ENCODE measurements at places on chromosomes 12 and 14.

GRCh38 chr12:80313209-80313608 lies 130.8 kb upstream of the PTPRQ start:
- no peak for DNase-seq

DNA sequence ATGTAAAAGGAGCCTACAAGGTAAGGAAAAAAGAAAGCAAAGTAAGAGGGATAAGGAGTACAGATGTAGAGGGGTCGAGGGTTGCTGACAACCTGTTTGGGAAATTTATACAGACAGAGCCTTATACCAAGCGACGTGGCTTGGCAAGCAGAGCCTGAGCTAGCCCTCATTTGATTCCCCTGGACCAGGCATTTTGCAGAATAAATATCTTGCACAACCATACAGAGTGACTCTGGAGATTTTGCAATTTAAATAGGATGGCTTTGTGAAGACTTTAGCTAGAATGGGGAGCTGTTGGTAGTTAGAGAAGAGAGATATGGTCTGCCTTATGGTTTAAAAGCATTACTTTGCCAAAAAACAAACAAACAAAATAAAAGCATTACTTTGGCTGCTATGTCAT lies 11.1 kb upstream of the ANO6 start:
- DNase-seq = no peak

GRCh38 chr12:110932046-110932445 lies 11.7 kb upstream of the MYL2 start:
- no peak for DNase-seq

DNA sequence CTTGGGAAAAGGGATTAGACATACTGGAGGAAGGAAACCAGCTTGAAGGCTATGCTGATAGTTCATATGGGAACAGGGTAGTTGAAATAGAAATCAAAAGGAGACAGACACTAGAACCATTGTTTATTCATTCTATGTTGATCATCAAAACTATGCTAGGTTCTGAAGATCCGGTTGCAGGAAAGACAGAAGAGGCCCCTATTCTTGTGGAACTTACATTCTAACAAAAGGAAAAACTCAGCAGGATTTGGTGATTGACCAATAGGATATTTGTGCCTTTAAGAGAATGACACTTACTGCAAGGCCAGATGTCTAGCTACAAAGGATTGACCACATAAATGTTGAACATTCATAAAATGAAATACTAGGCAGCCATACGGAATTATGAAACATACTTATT lies 179.2 kb downstream of the AKAP6 start:
- no peak for DNase-seq

DNA sequence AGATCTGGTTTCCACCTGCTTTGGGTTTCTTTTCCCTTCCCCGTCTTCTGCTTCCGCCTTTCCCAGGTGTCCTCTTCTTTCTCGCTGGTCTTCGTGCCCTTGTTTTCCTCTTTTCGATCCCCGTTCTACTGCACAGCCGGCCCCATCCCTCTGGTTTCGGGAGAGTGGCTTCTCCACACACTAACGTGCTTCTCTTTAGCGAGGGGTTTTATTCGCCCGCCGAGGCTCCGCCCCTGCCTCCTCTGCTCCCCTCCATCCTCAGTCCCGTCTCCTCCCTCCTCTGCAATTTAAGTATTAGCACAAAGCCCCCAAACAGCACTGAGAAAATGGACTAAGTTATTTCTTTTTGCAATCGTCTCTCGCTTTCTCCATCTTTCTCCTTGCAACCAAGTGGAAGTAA lies at the start of gene SLC7A8:
SLC7A8 (minus strand) TSS at position 182 of the 400 bp plus-strand sequence. CDS start 746 bp downstream, outside the sequence.
- no peak for DNase-seq

DNA sequence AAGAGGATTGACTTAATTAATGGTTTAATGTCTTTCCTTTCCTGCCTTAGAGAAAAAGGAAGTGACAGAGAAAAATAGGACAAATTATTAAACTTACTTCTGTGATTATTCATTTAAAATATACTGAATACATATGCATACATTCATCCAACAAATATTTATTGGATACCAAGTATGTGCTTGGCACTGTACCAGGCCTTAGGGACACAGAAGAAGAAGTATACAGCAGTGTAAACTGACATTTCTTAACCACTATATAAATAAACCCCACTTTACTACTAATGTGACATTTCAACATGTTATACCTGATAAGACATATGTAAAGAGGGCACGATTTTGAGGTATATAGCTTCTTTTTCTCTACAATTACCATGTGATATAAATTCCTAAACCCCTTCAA lies 53.6 kb downstream of the ERO1A start:
- DNase-seq = no peak

DNA sequence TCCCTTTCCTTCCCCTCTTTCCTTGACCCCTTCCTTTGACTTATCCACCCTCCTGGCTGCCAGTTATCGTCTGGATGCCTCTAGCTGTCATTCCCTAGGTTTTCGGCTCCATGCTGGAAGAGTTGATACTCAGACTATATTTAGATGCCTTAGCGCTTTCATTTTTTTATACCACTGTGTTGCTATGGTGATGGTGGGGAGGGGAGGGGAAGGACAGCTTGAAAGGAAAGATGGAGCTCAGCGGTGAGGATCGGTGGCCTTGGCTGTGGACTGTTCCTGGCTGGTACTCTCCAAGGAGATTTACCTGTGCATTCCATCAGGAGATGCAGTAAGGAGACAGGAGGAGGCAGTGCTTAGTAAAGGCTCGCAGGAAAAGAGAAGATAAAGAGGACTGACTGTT lies 108.7 kb downstream of the SLC8A3 start:
- no peak for DNase-seq

DNA sequence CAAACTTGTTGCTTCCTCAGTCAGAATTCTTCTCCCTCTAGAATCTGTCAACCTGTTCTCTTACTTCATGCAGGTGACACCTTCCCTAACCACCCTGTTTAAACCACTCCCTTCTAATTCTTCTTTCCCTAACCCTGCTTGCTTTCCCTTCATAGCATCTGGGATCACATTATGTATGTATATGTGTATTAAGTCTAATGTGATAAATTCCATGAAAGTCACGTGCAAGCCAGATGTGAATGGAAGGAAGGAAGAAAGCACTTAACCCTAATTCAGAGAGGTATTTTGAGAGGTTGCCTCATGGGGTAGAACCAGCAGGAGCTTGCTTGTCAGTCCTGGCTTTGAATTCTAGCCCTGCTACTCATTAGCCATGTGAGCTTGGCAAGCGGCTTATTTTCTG lies 340.0 kb downstream of the TRHDE start:
- no peak for DNase-seq

DNA sequence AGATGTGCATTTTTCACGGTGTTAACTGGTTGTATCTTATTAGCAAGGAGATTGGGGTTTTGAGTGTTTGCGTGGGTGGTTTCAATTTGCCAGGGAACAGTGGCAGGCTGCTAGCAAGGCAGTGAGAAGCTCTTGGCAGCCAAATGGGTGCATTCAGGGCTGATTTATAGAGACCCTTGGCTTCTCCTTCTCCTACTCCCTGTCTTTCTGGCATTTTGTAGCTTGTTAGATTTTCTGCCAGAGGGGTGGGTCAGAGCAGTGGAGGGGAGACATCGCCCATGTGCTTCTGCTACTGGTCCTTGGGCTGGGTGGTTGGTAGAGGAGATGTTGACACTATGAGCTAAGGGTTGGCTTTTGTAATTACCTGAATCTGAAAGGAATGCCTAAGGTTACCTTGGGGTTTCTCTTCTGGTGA lies 9.6 kb downstream of the CALM1 start:
- DNase-seq = no peak

GRCh38 chr12:8513256-8513655 lies at the start of gene CLEC4D:
TSS of gene CLEC4D (plus strand) at chr12:8513503. CDS start at chr12:8513733, 230 bp downstream.
- no peak for DNase-seq

DNA sequence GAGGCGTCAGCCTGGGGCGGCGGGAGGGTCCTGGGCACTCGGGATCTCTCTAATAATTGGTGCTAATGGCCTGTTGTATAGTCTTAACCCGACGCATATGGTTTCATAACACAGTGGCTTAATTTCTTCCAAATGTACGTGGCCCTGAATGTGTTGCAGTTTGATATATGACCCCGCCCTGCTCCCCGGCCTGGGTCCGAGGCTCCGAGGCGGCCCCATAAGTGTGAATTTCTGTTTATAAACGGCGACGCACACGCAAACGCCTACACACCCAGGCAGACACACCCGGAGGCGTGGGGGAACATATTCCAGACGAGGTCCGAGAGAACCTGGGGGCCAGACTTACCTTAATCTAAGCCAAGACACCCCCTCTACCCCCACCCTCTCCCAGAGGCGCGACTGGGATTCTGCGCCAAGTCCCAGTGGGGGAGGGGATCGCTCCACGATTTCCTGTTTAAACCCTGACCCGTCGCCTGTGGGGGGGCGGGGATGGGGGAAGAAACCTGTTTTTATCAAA lies 9.7 kb upstream of the HOXC6 start:
- no peak for DNase-seq

Measured in activated T-helper 9 cell treated with anti-CD3 and anti-CD28 coated beads, Interleukin-2, amount 50 U/mL, for 16 hours (primary cell).